ENCODE measurements at places on chromosomes 2 and 18.

DNA sequence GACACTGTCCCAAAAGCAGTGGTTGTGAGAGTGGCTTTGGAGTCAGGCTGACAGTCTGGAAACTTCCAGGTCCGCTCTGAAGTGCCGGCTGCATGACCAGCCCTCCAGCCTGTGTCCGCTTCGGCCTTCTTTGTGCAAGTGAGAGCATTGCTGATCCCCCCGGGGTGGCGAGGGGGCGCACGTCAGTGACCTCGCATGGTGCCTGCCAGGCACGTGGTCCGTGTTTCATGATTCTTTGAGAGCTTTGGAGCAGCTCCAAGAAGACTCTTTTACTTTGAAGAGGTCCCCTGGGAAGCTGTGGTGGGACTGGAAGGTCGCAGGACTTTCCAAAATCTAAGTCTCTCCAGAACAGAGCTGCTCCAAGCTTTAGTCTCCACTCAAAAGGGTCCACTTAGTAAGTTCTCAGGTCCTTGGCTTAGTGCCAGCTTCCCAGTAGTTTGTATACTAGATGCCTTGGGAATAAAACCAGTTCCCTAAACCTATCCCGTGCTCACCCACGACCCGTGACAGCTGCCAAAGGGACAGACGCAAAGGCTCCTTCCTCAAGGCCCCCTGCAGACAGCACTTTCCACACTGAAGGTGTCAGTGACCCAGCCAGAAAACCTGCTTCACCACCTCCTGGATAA lies 68.8 kb downstream of the ADI1 start:
- H3K27ac ChIP-seq, result no peak overlapping the region
- no peak for DNase-seq
- no peak overlapping the region for H3K4me3 ChIP-seq
- peaks cover 69% of the 10 kb centered on the region for H3K36me3 ChIP-seq
- H3K27me3 ChIP-seq, result peaks cover 3% of the 10 kb centered on the region

DNA sequence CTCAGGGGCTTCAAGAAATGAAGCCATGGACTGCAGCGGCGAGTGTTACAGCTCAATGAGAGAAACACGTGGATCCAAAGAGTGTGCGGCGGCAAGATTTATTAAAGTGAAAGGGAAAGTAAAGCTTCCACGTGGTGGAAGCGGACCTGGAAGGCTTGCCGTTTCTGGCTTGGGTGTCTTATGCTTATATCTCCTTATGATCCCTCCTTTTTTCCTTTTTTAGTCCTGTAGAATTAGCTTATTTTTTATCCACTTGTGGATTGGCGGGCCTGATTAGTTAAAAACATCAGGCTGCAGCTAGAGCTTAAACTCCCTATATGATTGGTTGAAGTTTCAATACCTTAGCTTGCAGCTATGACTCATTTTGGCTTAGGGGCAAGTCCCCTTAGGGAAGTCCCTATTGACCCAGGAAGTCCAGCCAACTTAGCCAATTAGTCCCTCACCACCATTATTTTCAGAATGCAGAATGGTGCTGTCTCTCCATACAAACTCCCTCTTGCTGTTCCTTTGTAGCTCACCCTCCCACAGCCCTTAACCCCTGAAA lies 11.6 kb upstream of the HNMT start:
- no peak for DNase-seq
- H3K27ac ChIP-seq, result no peak overlapping the region
- H3K27me3 ChIP-seq, result no peaks in the 10 kb centered on the region
- H3K4me3 ChIP-seq, result no peak overlapping the region

DNA sequence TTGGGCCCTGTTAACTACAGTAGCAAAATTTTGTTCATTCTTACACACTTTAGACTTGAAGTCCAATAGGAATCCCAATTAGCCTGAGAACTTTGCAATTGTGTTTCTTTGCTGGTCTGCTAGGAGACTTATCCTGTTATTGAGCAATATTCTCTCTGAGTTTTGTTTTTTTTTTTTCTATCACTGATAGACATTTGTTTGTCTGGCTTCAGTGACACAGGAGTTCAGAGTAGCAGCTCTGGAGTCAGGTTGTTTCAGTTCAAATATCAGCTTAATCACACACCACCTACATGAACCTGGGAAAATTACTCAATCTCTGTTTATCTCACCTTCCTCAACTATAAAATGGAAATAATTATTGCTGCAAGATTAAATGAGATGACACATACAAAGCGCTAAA lies 360.2 kb upstream of the POU3F3 start:
- H3K36me3 ChIP-seq, result no peaks in the 10 kb centered on the region
- no peak overlapping the region for H3K27ac ChIP-seq
- peaks cover 5% of the 10 kb centered on the region for H3K4me1 ChIP-seq
- no peak overlapping the region for H3K4me3 ChIP-seq

DNA sequence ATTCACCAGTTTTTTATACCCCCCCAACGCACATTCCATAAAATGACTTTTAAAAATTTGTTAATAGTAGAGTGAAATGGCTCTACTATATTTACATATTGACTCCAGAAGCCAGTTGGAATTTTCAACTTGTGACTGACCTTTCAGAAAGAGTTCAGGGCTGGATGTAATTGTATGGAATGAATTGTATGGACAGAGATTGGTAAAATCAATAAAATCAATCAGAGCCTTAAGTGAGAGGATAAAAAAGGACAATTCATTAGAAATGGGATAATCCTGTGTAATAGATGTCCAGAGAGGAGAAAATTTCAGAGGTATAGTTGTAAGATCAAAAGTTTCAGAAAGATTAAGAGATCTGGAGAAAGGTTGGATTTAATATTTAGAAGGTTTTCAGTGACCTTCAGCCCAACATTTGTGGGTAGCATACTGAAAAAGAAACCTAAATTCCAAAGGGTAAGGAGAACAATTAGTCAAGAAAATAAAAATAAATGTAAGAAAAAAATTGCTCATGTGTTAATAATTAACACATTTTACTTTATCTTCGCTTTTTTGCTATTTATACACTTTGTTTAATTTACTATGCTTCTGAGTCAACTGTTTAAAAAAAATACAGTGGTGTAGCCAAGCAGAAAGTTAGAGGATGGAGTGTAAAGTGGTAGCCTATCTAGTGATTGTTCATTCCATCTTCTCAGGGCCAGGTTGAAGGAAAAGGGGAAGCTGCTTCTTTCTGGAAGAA lies 385.4 kb upstream of the TMEFF2 start:
- H3K27ac ChIP-seq, result no peak overlapping the region
- H3K27me3 ChIP-seq, result peaks cover 2% of the 10 kb centered on the region
- no peak for DNase-seq
- H3K4me3 ChIP-seq, result no peak overlapping the region
- H3K4me1 ChIP-seq, result no peaks in the 10 kb centered on the region

DNA sequence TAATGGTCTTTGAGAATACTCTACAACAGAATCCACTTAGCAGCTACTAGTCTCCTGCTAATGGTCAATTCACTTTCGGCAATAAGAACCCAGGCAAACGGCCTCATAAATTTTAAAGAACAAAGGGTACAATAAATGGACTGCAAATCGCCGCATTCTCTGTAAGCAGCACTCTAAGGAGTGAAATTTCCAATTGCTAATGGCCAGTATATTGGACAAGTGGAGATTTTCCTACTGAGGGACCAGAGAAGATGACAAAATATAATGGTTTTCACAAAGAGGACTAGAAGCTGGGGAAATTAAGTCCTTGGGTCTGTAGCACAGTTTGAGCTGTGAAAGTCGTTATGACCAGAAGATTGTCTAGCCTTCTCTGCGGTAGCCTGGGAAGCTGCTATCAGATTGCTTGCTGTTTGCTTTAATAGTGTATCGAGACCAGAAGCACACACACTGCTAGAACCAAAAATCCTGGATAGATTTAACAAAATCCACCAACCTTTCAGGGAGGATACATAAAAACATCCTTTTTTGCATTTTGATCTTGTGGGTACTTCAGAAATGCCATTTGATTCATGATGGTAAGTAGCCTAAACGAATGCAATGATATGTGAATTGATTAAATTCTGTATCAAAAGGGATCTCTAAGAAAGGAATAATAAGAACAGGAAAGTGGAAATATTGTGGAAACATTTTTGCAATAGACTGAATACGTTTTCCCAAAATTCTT lies 53.6 kb upstream of the ATP8B1 start:
- no peak overlapping the region for H3K4me3 ChIP-seq
- H3K27me3 ChIP-seq, result peaks cover 35% of the 10 kb centered on the region
- H3K4me1 ChIP-seq, result peaks cover 15% of the 10 kb centered on the region
- H3K36me3 ChIP-seq, result no peaks in the 10 kb centered on the region
- no peak for DNase-seq

DNA sequence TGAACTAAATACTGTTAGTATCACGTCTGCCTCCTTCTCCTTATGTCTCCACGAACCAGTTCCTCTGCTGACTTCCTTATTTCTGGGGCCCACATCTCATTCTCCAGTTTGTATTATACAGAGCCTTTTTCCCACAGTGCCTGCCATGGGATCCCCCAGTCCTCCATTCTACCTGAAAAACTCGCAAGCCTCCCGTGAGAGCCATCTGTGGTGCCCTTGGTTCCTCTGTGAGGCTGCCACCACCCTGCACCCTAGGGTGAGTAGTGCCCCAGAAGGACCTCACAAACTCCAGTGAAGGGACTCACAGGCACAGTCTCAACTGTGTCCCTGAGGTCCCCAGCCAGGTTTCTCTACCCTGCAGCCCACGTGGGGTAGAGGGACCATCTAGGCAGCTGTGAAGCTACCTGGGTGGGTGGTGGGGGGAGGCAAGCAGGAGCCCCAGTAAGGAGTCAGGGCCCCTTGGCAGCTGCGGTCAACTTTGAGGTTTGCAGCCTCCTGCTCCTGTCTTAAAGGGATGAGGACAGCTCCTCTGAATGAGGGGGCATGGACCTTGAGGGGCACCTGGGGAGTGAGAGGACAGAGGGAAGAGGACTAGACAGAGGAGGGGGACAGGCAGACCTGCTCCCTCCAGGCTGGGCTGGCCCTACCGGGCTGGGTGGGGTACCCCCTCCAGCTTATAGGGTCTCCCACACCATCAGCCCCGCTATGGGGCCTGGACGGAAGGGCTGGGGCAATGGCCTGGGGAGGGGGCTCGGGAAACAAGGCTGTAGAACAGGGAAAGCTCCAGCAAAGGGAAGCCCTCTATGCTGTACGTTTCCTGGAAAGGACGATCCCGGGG lies 1.0 kb downstream of the PSTPIP2 start:
- H3K27ac ChIP-seq, result no peak overlapping the region
- H3K4me1 ChIP-seq, result peaks cover 5% of the 10 kb centered on the region
- H3K4me3 ChIP-seq, result peak overlapping the region; percentile 78
- H3K36me3 ChIP-seq, result no peaks in the 10 kb centered on the region
- peak; percentile 11 for DNase-seq

- H3K4me3 ChIP-seq, result no peak overlapping the region
- H3K27me3 ChIP-seq, result peaks cover 20% of the 10 kb centered on the region
- H3K27ac ChIP-seq, result no peak overlapping the region
- peaks cover 23% of the 10 kb centered on the region for H3K4me1 ChIP-seq
- DNase-seq, result no peak
- H3K36me3 ChIP-seq, result peaks cover 12% of the 10 kb centered on the region
Observed at GRCh38 chr2:64606479-64607363, 47.0 kb downstream of the SERTAD2 start.

DNA sequence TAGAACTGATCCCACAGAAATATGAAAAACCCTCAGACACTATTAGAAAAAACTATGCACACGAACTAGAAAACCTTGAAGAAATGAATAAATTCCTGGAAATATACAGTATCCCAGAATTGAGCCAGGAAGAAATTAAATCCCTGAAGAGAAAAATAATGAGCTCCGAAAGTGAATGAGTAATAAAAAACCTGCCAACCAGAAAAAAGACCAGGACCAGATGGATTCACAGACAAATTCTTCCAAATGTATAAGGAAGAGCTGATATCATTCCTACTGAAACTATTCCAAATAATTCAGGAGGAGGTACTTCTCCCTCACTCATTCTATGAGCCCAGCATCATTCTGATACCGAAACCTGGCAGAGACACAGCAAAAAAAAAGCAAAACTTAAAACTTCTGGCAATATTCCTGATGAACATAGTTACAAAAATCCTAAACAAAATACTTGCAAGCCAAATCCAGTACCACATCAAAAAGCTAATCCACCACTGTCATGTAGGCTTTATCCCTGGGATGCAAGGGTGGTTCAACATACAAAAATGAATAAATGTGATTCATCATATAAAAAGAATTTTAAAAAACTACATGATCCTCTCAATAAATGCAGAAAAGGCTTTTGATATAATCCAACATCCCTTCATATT lies 1397.6 kb upstream of the DDX18 start:
- no peak overlapping the region for H3K4me3 ChIP-seq
- DNase-seq, result no peak
- no peak overlapping the region for H3K27ac ChIP-seq
- no peaks in the 10 kb centered on the region for H3K36me3 ChIP-seq

DNA sequence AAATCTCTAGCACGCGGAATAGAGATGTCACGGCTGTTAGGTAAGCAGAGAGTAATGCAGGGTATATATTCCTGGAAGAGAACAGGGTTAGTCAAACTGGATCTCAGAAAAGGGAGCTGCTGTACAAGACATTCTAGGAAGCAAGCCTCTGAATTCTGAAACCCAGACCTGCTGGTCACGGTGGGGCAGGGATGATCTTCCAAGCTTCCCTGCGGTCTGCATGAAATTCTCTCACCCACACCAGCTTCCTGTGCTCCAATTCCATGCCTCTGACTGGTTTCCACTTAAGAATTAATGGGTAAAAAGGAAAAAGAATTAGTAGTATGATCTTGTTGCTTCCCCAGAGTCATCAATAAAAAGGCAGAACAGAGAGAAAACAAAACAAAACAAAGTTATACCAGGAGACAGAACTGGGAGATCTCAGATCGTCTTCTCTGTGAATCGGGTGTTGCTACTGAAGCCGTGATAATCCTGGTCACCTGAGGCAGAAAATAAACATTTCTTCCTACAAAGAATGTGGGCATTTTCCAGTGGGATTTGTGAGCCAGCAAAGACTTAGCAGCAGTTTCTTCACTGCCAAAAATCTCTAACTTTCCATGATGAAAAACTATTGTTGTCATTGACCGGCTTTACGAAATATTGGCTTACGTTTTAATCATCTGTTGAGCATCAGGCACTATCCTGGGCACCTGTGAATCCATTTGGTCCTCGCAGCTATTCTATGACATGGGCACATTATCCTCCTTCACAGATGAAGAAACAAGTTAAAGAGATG lies 5.3 kb upstream of the CYP27C1 start:
- no peak for DNase-seq
- H3K4me1 ChIP-seq, result peaks cover 47% of the 10 kb centered on the region
- H3K4me3 ChIP-seq, result peak overlapping the region; percentile 19
- no peaks in the 10 kb centered on the region for H3K27me3 ChIP-seq

- no peak overlapping the region for H3K4me3 ChIP-seq
- H3K4me1 ChIP-seq, result peaks cover 4% of the 10 kb centered on the region
- H3K27me3 ChIP-seq, result peaks cover 2% of the 10 kb centered on the region
- H3K27ac ChIP-seq, result no peak overlapping the region
- H3K36me3 ChIP-seq, result no peaks in the 10 kb centered on the region
- no peak for DNase-seq
Observed at GRCh38 chr2:58992062-58992706, 751.1 kb upstream of the FANCL start.

DNA sequence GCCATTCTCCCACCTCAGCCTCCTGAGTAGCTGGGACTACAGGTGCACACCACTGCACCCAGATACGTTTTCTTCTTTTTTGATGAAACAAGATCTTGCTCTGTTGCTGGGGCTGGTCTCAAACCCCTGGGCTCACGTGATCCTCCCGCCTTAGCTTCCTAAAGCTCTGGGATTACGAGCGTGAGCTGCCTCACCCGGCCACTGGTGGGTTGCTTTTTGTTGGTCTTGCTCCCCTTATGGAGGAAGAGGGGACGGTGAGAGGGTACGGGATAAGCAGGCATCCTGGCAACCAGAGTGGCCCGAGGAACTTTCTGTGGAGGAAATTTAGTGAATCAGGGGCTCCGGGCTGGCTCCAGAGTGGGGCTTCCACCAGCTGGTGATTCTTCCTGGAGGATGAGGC lies 222.3 kb downstream of the HDAC4 start:
- no peak overlapping the region for H3K4me3 ChIP-seq
- no peak overlapping the region for H3K27ac ChIP-seq
- H3K4me1 ChIP-seq, result peaks cover 22% of the 10 kb centered on the region
- H3K27me3 ChIP-seq, result no peaks in the 10 kb centered on the region
- peaks cover 70% of the 10 kb centered on the region for H3K36me3 ChIP-seq

Data from nephron progenitor cell (in vitro differentiated cells).